Activated CD8-positive, alpha-beta T cell treated with anti-CD3 and anti-CD28 coated beads, Interleukin-2, amount 10 ng/mL, durations not matched to agents 7 days and 5 days (primary cell): ENCODE measurements at places on chromosomes 3 and 15. TPM values are rescaled to one million over a fixed set of nuclear protein-coding genes. Genes with fewer than 3 reads are reported as not detected.

The ILDR1 gene
- total RNA-seq, result 0.16 TPM

The IGDCC3 gene
- total RNA-seq, result not detected

The FANCD2OS gene
- total RNA-seq, result not detected

The CD200 gene
- 0.86 TPM for total RNA-seq

The MYRIP gene
- not detected for total RNA-seq

The TMC3 gene
- not detected for total RNA-seq

The WNT5A gene
- not detected for total RNA-seq

The TMCO5A gene
- total RNA-seq, result not detected

The TMEM62 gene
- 21.9 TPM for total RNA-seq

The SSUH2 gene
- 0.26 TPM for total RNA-seq
